ENCODE measurements at places on chromosomes 3 and 15.

DNA sequence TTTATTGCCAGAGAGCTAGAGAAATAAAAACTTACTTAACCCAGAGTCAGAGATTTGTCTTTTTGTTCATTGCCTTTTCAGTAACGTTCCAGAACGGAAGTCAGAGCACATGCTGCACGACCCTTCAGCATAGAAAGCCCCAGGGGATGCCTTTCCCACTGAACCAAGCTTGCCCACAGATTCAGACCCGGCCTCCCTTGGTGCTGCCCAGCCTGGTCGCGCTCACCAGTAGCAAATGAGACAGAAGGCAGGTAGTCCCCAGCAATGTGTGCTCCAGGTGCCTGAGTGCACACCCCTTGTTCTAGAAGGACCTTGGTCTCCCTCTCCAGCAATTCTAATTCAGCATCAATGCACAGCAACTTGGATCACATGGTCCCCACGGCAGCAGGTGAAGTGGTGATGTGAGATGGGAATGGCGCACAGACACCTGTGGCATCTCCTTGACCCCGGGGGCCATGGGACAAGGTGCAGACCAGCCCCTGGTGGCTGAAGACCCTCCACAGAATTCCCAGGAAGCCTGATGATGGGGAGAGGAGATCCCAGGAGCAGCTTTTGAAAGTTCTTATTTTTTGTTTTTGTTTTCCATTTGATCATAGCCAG is 91.8 kb upstream of the IQSEC1 start:
- DNase-seq: no peak

DNA sequence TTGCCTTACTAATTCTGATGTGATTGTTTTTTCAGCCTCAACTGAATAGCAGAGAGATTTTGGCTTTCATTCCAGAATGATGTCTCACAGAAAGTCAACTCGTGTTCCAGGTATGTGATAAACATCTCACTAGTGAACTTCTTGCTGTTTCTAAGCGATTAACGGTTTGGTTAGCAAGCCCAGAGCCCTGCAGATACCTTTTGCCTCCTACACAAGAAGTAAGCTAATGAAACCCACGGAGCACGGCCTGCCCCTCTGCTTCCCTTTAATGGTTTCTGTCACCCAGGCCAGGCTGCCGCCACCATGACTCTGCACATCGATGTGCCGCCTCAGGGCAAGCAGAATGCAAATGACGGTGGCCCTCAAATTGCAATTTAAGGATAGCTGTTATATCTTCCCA is 155.9 kb upstream of the ICE2 start:
- no peak for DNase-seq

DNA sequence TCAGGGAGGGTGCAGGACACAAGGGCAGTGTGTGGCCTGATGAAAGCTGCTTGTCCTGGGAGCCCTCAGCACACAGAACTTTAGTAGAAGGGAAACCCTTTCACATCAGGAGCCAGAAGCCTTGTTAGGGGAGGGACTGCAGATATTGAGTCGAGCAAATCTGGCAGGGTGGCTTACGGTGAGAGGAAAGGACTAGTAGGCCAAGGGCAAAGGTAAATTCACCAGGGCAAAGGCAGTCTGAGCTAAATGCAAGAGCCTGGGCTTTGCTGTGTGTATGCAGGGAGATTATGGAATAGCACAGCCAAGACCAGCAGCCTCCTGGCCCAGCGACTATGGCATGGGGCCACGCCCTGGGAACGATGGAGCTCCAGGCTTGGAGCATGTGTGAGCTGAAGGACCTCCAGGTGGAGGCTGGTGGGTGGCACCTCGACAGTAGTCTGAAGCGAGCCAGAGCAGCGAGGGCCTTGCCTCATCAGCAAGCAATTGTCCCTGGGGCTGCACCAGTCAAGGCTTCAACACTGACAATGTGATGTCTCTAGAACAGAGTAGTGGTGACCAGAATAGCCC is 76.1 kb downstream of the CCR1 start:
- DNase-seq: no peak

DNA sequence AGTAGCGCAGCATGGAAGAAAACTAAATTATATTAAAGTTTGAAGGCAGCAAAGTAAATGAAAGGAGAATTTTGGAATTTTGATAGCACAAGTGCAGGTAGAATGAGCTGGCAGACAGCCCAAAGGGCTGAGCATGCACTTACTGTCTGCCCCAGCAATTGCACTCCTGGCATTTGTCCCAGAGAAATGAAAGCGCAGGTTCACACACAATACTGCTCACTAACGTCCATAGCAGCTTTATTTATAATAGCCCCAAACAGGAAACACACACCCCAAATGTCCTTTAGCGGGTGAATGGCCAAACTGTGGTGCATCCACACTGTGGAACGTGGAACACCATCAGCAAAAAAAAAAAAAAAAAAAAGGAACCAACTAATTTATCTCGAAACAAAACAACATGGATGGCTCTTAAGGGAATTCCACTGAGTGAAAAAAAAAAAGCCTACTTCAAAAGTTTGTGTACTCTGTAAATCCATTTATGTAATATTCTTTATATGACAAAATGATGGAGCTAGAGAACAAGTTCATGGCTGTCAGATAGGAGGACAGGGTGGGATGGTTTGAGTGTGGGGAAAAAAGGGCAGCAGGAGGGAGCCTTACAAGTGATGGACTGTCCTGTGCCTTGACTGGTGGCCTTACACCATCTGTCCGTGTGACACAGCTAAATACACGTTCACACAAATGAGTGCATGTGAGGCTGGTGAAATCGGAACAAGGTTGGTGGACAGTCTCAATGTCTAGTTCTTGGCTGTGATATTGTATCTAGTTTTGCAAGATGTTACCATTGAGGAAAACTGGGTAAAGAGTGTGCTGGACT is 6.0 kb upstream of the TM2D3 start:
- DNase-seq: no peak

- DNase-seq: no peak
Observed at GRCh38 chr15:38042707-38043445, 108.4 kb downstream of the TMCO5A start.

GRCh38 chr3:171113716-171114115 is 87.2 kb upstream of the SLC2A2 start:
- DNase-seq: no peak

DNA sequence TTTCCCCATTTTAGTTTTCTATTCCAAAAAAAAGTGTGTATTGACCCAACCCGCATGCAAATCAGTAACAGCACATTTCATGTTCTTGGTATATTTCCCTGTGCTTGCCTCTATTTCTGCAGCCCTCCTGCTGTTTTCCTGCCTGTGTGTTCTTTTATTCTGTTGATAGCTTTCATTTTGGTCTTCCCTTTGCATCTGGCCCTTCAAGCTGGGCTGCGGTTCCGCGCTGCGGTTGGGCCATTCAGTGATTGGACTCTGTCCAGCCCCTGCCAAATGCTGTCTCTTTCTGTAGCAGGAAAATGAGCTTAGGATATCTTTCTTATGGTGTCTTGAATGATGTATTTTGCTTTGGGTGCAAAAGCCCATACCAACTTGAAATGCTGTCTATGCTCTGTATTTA is 49.9 kb downstream of the ZNF621 start:
- no peak for DNase-seq

DNA sequence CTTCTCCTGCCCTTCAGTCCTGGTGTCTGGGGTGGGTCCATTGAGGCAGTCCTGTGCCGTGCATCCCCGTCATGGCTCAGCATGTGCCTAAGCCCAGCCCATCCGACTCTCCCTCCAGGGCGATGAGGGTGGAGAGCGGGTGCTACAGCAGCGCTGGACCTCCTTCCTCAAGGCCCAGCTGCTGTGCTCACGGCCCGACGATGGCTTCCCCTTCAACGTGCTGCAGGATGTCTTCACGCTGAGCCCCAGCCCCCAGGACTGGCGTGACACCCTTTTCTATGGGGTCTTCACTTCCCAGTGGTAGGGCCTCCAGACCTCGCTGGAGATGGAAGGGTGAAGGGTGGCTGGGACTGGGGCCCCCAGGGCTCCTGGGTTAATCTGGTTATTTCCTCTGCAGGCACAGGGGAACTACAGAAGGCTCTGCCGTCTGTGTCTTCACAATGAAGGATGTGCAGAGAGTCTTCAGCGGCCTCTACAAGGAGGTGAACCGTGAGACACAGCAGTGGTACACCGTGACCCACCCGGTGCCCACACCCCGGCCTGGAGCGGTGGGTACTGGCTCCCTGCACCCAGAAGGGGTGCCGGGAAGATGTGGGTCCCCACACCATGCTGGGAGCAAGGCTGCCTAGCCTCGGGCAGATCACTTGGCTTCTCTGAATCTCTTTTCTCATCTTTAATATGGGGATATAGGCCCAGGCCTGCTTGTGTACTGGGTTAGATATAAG is 10.1 kb downstream of the CIB1 start:
- no peak for DNase-seq

DNA sequence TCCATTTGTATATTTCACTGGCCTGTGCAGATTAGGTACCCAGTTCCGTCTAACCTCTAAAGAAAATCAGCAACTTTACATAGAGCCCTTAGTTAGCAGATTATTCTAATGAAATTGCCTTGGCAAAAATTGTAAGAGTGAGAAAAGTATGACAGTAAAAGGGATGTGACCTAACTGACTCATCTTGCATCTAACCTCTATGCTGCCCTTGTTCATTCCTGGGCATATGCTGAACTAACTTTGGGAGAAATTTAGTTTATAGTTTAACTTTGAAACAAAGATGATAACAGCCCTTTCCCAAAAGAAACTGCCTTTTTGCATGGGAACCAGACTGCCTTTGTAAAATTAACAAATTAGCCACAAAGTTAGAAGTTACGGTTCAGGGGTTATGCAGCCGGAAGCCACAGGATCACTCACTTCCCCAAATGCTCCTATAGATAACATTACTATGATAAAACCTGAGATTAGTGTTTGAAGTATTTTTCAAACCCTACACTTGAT is 839.8 kb upstream of the ALCAM start:
- no peak for DNase-seq

GRCh38 chr15:43901495-43901894 is 74.7 kb downstream of the WDR76 start:
- DNase-seq: no peak

- DNase-seq: no peak
Observed at GRCh38 chr3:48587686-48588085, 7.4 kb downstream of the COL7A1 start.

DNA sequence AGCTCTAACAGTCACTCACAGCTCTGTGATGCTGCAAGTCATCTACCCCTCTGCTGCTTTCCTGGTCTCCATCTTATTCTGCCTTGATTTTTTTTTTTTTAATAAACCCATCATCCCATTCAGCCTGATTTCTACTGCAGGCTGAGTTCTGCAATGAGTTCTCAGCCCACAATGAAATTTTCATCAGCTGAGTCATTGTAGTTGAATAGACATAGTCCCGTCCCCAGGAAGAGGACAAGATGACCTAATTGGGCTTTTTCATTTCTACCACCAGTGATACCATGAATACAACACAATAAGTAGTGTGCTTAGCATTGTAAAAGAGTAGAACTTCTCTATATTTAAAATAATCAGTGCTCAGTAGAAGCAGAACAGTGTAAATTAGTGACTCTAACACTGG is 59.3 kb downstream of the C3orf85 start:
- DNase-seq: no peak

- no peak for DNase-seq
Observed at GRCh38 chr15:59401824-59402569, 29.3 kb upstream of the MYO1E start.

- DNase-seq: no peak
Observed at GRCh38 chr15:43134157-43134635, 810 bp downstream of the TMEM62 start.
